CD14-positive monocyte (primary cell): ENCODE measurements at places on chromosomes 6 and 20.

- no peaks in the 10 kb centered on the region for H3K36me3 ChIP-seq
- H3K4me3 ChIP-seq: no peak overlapping the region
- no peaks in the 10 kb centered on the region for H3K4me1 ChIP-seq
- no peak for DNase-seq
- no peaks in the 10 kb centered on the region for H3K27me3 ChIP-seq
These were observed 70.5 kb upstream of the THEMIS start for GRCh38 chr6:127971386-127971785.

DNA sequence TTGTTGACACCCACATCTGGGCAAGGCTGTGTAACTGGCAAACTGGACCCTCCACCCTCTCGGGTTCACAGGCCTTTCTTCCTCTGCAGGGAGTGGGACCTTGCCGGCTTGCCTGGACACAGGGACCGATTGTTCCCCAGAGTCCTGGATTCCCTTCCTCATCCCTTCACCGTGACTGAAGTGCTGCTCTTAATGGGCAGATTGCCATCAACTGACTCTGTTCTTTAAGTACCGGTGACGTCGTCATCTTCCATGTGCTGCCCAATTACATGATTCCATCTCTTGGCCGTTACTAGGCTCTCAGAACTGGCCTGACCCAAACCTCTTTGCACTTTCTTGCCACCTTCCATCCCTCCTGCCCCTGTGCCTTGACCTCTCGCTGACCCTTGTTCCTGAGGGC lies 85.4 kb downstream of the EYA4 start:
- H3K27ac ChIP-seq: no peak overlapping the region
- no peaks in the 10 kb centered on the region for H3K36me3 ChIP-seq
- no peaks in the 10 kb centered on the region for H3K4me1 ChIP-seq
- no peak for DNase-seq
- H3K27me3 ChIP-seq: no peaks in the 10 kb centered on the region

DNA sequence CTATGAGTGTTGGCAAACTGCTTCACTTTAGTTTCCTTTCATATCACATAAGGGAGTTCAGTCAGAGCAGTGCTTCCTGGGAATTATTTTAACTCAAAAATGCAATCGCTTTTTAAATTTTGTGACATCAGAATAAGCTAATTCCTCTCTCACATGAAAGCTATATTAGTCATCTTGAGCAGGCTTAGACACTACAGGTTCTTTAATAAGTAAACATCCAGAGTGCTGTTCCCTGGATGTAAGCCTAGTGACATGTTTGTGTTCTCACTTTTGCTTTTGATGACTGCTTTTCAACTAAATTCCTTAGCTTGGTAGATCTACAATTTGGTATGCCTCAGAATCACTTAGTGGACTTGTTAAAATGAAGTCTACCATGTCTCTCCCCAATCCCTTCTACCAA lies 252.7 kb upstream of the POU3F2 start:
- H3K36me3 ChIP-seq: no peaks in the 10 kb centered on the region
- no peak overlapping the region for H3K4me3 ChIP-seq
- H3K27ac ChIP-seq: no peak overlapping the region
- no peaks in the 10 kb centered on the region for H3K4me1 ChIP-seq

- no peaks in the 10 kb centered on the region for H3K36me3 ChIP-seq
- no peaks in the 10 kb centered on the region for H3K27me3 ChIP-seq
- peak; percentile 79 for DNase-seq
- no peak overlapping the region for H3K4me3 ChIP-seq
- peak overlapping the region; percentile 85 for H3K27ac ChIP-seq
These were observed 82.4 kb upstream of the TAB2 start for GRCh38 chr6:149235130-149235561.

DNA sequence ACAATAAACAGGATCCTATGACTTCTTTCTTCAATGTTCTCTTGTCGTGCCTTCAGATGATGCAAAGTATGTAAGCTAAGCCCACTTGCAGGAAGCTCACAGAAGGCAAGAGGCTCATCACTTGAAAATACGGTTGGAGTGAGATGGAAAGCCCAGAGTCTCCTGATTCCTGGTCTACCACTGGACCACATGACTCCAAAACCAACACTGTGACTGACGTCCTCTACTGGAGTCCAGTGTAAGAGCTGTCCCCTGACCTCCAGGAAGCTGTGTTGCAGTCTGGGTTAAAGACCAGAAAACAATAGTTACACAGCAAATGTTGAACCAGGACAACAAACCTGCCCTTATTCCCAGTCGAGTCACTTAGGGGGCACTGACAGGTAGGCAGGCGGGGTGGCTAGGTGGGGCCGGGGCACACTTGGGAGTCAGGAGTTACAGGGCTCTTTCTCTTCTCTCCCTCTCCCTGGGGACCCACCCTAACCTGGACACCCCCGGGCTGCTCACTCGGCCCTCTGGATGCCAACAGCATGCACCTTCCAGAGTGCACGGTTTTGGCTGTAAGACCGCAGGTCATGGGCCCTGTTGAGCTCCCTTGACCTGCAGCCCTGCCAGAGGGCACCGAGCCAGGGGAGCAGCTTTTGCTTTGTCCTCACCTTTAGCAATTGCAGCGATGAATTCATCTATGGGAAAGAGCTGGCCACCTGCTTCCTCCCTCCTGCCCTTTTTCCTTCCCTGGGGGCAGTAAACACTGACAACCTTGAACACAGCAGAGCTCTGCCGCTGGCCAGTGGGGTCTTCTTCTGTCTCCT lies 7.4 kb downstream of the PCK1 start:
- no peaks in the 10 kb centered on the region for H3K36me3 ChIP-seq
- no peaks in the 10 kb centered on the region for H3K27me3 ChIP-seq
- H3K4me3 ChIP-seq: no peak overlapping the region

DNA sequence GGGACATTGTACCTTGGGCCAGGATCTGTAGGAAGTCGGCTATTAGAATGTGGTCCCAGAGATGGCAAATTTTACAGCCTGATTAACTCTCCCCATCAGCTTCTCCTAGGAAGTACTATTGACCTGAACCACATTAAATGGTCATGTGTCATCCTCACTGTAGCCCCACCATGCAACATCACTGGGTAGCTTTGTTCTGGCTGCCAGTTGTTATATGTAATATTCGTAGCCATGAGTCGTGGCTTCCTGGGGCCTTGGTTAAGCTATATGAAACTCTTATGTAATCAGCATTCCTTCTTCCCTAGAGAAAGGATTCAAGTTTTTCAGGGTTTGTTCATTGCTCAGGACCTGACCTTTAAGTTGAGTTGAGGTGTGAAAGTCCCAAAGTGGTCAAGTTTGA lies 125.7 kb downstream of the ANKS1A start:
- no peak overlapping the region for H3K4me3 ChIP-seq
- H3K27me3 ChIP-seq: no peaks in the 10 kb centered on the region
- no peak for DNase-seq
- H3K27ac ChIP-seq: no peak overlapping the region

DNA sequence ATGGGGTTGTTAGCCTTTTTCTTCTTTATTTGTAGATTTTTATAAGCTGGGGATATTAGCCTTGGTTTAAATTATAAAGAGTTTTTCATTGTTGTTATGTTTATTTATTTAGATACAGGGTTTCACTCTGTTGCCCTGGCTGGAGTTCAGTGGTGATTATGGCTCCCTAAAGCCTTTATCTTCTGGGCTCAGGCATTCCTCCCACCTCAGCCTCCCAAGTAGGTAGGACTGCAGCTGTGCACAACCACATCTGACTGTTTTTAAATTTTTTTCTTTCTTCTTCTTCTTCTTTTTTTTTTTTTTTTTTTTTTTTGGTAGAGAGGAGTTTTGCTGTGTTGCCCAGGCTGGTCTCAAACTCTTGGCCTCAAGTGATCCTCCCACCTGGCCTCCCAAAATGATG lies 80.9 kb downstream of the UBE3D start:
- H3K4me1 ChIP-seq: no peaks in the 10 kb centered on the region
- H3K27me3 ChIP-seq: no peaks in the 10 kb centered on the region
- no peaks in the 10 kb centered on the region for H3K36me3 ChIP-seq
- H3K27ac ChIP-seq: no peak overlapping the region
- DNase-seq: no peak
- no peak overlapping the region for H3K4me3 ChIP-seq
